ENCODE measurements at places on chromosomes 3 and 15. TPM values are rescaled to one million over a fixed set of nuclear protein-coding genes. Genes with fewer than 3 reads are reported as not detected.

The RFT1 gene
- 24.9 TPM for total RNA-seq

The ATP1B3 gene
- 82.3 TPM for total RNA-seq

The SNX22 gene
- total RNA-seq, result 0.14 TPM

The TMEM207 gene
- not detected for total RNA-seq

The ALS2CL gene
- total RNA-seq, result 1.3 TPM

The GOLGA8Q gene
- total RNA-seq, result 1.1 TPM

The TRPM1 gene
- not detected for total RNA-seq

The SI gene
- not detected for total RNA-seq

The TTLL13 gene
- not detected for total RNA-seq

The RLBP1 gene
- not detected for total RNA-seq

The NMNAT3 gene
- under 0.01 TPM for total RNA-seq

The PLS1 gene
- 2.1 TPM for total RNA-seq

The SCN11A gene
- total RNA-seq, result under 0.01 TPM
